T-helper 1 cell (primary cell): ENCODE measurements at places on chromosomes 16 and 17.

- DNase-seq: no peak
Observed at GRCh38 chr16:22092143-22092933, at the start of gene VWA3A. VWA3A (plus strand) TSS chr16:22092541; CDS start chr16:22092638, 97 bp downstream.

DNA sequence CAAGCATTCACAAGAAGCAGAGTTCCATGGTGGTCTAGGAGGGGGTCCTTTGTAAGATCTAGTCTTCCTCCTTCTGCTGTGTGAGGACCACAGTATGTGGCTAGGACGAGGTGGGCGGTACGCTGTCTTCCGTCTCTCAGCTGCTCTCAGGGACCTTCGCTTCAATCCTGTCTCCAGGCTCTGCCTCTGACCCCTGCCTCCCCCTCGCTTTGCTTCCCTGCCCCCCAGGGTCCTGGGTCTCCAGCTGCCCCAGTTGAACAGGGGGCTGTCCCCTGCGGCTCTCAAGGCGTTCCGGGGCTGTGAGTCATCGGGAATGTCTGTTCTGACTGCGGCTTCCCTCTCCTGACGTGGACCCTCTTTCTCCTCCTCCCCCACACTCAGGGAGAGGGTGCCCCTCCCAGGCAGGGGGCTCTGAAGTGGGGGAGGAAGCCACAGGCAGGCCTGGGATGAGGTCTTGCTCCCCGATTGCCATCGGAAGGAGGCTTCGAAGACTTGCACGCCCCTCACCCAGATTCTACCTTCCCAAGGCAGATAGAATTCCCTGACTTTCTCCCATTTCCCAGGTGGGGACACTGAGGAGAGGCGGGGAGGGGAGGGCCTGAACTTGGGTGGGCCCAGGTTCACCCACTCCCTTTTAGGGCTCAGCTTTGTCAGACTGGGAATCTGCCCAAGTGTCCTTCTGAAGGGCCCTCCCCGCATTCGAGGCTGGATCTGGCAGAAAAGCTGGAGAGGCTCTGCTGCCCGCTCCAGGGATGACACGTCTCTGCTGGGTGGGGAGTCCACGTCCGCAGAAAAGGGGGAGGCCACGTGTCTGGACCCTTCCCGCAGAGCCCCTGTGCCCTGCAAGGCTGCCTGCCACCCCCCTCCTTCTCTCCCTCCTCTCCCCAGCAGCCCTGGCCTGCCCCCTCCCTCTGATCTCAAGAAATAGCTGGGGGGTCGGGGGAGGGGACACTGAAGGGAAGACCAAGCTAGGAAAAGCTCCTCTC is 9.1 kb upstream of the COL1A1 start:
- no peak for DNase-seq

DNA sequence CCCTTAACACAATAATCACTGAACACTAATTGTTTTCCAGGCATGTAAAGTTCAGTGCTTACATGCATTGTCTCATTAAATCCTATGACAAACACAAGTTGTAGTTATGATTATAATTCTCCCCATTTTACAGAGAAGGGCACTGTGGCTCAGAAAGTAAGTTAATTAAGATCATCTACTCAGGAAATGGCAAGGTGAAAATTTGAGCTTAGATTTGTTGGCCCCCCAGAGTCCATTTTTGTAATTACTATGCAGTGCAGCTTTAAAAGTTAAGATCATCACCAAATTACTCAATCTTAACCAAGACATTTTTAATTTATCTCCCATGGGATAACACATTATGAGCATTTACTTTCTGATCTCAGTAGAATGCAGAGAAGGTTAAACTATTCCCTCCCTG is 34.2 kb upstream of the CCL1 start:
- DNase-seq: no peak

DNA sequence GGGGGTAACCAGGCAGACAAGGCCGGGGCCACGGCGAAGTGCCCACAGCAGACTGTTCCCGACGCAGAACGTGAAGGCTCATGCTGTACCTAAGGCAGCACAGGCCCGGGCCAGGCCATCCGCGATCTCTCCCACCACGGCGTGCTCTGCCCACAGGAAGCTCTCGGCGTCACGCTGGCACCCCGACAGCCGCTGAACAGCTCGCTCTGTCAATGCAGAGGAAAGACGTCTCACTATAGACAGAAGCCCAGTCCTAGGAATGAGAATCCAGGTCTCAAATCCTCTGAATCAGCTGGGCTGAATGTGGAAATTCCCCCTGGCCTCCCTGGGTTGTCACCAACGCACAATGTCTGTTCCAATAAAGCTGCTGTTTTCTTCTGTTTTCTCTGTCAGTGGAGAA is 21.4 kb downstream of the SERPINF1 start:
- no peak for DNase-seq

GRCh38 chr16:13503960-13504635 is 415.9 kb upstream of the ERCC4 start:
- no peak for DNase-seq

- no peak for DNase-seq
Observed at GRCh38 chr17:787641-788221, 5.6 kb downstream of the MRM3 start.

DNA sequence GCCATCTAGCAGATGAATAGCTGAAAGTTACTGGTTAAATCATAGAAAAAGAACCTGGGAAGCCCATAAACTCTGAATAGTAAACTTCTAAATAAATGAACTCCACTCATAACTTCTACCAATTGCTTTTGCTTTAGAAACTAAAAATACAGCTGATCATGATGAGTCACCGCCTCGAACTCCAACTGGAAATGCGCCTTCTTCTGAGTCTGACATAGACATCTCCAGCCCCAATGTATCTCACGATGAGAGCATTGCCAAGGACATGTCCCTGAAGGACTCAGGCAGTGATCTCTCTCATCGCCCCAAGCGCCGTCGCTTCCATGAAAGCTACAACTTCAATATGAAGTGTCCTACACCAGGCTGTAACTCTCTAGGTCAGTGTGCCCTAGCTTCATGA is 9.7 kb downstream of the KAT7 start:
- DNase-seq: no peak

- no peak for DNase-seq
Observed at GRCh38 chr16:27795992-27796614, 246.2 kb downstream of the KATNIP start.

DNA sequence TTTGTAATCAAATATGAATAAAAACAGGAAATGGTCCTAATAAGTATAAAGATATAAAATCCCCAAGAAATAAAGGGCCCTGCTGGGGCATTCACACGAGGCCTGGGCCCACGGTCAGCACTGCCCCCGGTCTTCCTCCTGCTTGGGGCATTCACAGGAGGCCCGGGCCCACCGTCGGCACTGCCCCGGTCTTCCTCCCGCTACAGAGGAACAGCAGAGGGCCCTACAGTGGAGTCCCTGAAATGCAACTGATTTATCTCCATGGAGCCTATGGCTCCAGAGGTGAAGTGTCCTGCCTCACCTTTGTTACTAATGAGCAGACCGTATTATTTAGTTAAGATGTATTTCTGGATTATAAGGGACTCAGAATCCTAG is 46.5 kb downstream of the MAP1LC3B start:
- no peak for DNase-seq

DNA sequence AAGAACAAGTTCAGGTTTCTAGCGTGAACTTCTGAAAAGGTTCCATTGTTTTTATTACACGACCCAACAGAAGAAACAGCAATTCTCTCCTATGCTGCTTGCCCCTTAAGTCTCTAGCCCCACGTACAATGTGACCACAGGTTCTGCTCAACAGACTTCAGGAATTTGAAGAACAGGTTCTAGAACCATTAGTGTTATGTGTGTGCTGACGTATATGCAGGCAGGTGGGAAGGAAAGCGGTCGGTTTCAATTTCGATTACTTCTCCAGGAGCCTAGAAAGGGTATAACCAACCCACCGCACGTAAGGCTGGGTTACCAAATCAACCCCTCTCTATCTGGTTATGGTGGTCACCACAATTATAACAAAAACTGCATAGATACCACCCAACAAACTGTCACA is 39.4 kb downstream of the XPO6 start:
- no peak for DNase-seq

DNA sequence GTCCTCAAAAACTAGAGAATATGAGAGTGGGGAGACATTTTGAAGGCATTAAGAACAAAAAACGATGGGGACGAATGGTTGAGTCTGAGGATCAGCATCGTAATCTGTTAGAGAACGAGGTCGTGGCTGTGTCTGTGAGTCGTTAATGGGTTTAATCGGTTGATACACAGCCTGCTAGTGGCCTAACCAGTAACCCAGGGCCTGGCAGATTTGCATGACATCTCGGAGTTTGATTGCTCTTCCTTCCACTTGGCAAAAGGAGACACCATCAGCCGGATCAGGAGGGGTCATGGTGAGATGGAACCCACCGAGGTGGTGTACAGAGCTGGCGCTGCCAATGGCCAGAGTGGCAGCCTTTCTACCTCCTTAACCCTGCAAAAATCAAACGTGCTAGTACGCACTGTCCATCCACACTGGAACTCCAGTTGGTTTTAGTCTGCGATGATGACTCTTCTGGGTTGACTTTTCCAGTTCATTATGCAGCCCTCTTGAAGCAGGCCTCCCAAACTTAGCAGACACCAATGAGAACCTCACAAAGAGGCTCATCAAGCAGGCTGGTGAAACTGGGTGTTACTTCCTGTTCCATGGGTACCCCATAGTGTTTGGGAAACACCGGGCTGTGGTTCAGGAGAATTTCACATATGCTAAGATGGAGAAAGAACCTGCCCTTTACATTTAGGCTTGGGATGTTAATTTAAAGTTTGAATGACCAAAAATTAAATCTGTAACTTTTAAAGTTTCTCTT is 4.1 kb downstream of the HS3ST3B1 start:
- no peak for DNase-seq

- DNase-seq: peak; percentile 75
Observed at GRCh38 chr16:88442727-88443576, 10.1 kb upstream of the ZFPM1 start.

DNA sequence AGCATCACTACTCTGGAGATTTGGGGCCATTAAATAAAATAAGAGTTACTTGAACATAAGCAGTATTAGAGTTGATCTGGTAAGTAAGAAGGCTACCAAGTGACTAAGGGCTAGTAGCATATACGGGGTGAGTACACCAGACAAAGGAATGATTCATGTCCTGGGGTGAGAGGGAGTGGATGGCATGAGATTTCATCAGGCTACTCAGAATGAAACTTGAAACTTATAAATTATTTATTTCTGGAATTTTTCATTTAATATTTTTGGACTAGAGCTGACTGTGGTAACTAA is 2.3 kb downstream of the SLFN5 start:
- DNase-seq: no peak

DNA sequence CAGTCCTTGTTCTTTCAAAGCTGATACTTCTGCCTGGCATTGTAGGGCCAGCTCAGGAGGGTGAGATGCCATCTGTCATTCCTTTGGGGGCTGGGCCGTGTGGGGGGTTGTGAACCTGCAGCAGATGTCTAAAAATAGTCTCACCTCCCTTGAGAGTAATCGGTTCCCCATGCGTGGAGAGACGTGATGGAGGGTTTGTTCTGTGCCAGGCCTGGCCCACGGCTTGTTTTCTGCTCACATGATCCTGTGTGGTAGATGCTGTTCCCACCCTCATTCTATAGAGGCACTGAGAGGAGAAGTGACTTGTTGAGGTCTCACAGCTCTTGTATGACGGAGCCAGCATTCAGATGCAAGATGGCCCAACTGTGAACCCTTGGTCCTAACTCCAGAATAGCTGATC is 4.6 kb downstream of the IRF8 start:
- DNase-seq: no peak

GRCh38 chr16:28880589-28880915 is 2.3 kb downstream of the ATP2A1 start:
- DNase-seq: no peak

GRCh38 chr17:21452377-21453143 is 76.4 kb downstream of the KCNJ12 start:
- DNase-seq: no peak

GRCh38 chr16:67150833-67151396 is at the start of gene B3GNT9:
B3GNT9 (minus strand) TSS chr16:67150998; CDS start chr16:67150485, 513 bp downstream.
- DNase-seq: no peak

DNA sequence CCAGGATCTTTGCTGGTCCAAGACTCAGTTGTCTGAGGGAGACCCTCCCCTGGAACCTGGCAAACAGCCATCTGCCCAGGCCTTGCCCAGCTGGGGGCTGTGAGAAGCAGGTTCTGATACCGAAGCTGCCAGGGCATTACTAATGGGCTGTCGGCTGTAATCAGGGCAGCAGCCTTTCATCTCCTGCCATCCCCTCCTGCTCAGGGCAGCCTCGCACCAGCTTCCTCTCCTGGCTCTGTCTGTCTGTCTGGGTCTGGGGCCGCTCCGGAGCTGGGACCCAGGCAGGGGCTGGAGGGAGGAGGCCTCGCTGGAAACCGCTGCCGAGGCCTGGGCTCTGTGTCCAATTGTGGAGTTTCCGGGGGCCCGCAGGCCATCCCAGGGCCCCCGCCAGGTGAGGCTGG is 21.6 kb upstream of the BRD7 start:
- DNase-seq: no peak

- DNase-seq: no peak
Observed at GRCh38 chr16:75250809-75251279, 580 bp downstream of the BCAR1 start.

DNA sequence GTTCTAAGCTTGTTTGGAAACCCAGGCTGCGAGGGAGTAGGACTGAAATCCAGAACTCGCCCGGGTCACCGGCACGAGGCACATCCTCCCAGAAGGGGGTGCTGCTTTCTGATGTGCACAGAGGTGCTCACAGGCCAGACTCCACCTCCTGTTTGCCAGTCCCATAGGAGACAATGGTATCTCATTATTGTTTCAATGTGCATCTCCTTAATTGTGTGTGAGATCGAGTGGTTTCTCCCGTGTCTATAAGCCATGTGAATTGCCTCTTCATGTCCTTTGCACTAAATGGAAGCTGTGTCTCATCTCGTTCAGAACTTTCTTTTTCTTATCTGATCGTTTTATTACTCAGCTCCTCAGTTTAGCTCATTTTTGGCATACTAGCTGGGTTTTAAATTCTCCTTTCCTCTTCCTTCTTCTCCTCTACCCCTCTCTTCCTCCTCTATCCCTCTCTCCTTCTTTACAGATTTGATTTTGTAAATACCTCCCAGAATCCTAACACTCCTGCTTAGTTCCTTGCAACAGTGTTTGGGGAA is 32.1 kb upstream of the PRKCB start:
- peak; percentile 52 for DNase-seq

DNA sequence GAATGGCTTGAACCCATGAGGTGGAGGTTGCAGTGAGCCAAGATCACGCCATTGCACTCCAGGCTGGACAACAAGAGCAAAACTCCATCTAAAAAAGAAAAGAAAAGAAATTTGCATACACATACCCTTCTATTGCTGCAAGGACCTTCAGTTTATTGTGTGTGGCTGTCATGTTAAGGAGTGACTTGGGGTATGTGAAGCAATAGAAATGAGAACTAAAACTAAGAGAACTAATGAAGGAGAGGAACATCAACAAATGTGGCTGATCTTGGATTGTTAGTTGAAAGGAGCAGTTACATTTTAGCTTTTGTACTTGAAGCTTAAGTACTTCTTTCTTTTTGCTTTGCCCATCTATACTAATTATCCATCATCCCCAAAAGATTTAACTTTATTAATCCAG is 12.7 kb upstream of the NSRP1 start:
- no peak for DNase-seq
